ENCODE measurements at places on chromosomes 16 and 17.

GRCh38 chr16:12160815-12161550 is 184.4 kb downstream of the SNX29 start:
- DNase-seq = no peak

DNA sequence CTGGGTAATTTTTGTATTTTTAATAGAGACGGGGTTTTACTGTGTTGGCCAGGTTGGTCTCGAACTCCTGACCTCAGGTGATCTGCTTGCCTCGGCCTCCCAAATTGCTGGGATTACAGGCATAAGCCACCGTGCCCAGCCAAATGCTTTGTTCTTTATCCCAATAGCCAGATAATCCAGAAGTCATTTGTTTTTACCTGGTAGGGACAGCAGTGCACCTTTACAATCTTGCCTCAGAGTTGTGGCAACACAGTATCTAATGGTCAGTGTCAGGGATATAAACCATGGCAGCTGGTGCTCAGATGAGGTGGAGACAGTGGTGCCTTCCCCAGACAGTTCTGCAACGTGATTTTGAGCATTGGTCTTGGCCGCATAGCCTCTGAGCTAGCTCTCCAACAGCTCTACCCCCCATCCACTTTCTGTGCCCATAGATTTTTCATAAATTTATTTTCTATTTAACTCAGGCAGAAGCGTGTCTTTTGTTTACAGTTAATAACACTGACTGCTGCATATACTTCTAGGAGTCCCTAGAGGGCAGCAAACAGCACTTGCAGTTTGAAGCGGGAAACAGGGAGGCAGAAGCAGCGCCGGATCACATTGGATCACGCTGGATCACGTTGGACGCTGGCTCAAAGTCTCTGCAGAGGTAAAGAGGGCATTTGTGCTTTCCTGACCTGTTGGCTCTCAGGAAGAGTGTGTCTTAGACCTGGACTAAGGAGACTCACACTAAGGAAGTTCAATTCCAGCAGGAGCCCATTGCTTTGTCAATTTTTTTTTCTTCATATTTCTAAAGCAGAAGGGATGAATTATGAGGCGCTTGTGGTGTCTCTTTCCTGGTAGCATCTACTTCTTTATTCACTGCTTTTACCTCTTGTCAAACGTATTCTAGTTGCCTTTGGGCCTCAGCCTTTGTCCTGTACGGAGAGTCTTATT is 5.1 kb upstream of the GGT6 start:
- no peak for DNase-seq

GRCh38 chr17:64058621-64059020 is 38.2 kb upstream of the ICAM2 start:
- DNase-seq = no peak

DNA sequence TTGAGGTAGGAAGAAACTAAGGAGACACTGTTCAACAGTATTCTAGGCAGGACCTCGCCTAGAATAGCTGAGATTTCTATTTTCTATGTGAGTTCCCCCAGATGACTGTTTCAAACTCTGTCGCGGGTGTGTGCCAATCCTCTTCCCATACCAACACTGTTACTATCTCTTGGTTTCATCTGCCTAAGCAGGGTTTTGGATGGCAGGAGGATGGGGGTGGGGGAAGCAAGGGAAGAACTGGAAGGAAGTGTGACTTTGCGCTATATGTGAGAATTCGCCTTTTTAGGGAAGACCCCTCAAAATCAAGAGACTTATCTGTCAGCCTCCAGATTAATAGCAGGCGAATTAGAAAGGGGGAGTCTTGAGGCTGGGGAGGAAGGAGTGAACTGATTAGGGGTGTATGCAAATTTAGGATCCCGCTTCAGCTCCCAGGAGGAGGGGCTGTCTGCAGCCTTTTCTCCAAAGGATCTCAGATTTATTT is 521 bp upstream of the G6PC3 start:
- no peak for DNase-seq

DNA sequence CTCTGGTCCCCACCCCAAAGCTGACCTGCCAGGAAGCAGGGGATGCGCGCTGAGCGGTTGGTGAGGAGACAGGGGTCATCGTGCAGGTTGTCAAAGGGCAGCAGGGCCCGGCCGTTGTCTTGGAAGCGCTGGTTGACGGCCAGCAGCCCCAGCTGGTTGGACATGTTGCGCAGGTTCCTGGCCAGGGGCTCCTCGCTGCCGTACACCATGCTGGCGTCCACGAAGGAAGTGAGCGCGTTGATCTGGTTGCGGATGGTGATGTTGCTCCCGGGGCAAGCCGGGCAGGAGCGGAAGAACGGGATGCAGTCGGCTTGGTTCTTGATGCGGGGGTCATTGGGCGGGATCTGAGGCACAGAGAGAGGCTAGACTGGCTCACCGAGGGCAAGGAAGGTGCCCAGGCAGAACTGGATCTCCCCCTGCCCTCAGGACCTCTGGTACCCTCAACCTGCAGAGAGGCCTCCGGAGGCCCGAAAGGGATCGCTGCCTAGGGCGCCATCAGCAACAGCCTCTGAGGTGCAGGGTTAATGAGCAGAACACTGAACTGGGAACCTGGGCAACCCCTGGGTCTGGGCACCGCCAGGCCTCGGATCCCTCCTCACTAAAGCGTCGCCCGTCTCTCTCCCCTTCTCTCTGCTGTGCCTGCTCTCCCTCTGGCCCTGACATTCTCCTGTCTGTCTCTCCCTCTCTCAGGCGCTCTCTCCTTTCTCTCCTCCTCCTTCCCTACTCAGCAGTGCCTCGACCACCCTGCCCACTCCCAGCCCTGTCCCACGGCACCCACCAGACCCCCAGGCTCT is 2.7 kb downstream of the MPO start:
- no peak for DNase-seq

DNA sequence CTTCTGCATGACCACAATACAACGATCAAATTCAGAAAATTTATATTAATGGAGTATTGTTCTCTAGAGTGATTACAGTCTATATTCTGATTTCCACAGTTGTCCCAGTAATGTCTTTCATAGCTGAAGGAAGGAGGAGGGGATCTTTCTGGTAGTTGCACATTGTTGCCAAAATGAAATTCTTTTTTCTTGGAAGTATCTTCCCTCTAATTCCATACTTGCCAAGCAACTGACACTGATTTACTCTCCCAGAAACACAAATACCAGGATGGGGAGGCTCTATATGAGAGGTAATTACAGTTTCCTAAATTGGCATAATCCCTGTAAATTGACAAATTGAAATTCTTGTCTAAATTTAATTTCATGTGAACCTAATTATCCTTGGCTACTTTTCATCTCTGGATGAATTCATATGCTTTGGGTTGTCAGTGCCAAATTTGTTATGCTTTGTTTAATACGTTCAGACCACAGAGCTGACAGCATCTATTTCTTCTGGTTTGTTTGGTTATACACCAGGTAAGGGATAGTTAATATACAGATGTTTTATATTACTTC is 30.0 kb downstream of the NOL11 start:
- no peak for DNase-seq

DNA sequence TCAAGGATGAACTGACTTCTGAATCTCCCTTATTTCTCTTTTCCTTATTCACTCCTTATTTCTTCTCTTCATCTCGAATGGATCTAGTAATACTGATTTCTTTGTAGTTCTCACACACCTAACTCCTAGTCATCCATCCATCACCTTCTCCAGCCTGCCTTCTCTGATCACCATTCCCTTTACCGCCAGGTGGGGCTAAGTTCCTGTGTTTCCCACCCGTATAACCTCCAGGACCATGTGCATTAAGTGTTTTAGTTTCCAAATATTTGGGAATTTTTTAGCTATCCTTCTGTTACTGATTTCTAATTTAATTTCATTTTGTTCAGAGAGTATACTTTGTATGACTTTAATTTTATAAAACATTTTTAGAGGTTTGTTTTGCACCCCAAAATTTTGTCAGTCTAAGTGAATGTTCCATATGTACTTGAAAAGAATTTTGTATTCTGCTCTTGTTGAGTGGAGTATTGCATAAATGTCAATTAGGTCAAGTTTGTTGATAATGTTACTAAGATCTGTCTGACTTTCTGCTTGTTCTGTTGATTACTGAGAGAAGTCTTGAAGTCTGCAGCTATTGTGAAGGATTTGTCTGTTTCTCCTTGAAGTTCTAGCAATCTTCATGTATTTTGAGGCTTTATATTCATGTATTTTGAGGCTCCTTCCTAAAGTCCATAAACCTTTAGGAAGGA is 8.8 kb downstream of the BPTF start:
- DNase-seq = no peak

- peak; percentile 22 for DNase-seq
Observed at GRCh38 chr17:57595947-57596695, 149.0 kb downstream of the CCDC182 start.

GRCh38 chr16:53911513-53911912 is 207.6 kb downstream of the FTO start:
- no peak for DNase-seq

- DNase-seq = no peak
Observed at GRCh38 chr17:226108-227077, 44.9 kb upstream of the DOC2B start.

GRCh38 chr17:17116406-17116805 is 74.1 kb downstream of the MPRIP start:
- no peak for DNase-seq

GRCh38 chr16:76059186-76059585 is 218.0 kb upstream of the CNTNAP4 start:
- no peak for DNase-seq

All from anterior cingulate cortex (tissue), 58 donors.